ENCODE measurements at places on chromosomes 2 and 18. TPM values are rescaled to one million over a fixed set of nuclear protein-coding genes. Genes with fewer than 3 reads are reported as not detected.

DNA sequence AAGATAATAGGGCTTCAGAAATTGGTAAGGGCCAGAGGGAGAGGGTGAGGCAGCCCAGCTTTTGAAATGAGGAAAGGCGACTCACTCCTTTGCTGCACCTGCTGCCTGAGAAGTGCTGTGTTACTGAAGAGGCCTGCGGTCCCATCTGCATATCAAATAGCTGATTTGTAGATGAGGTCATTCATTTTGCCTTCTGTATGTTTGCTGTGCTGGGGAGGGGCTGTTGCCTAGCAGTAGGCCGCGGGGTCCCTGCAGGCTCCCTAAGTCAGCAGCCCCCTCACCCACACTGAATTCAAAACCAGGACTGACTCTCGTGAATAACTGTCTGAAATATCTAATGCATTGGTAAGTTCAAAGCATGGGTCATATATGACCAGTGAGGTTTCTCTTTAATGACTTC, 377.2 kb downstream of the SOX11 start:
- peak; percentile 7 for DNase-seq

The UCN gene
- total RNA-seq, result 1.2 TPM

DNA sequence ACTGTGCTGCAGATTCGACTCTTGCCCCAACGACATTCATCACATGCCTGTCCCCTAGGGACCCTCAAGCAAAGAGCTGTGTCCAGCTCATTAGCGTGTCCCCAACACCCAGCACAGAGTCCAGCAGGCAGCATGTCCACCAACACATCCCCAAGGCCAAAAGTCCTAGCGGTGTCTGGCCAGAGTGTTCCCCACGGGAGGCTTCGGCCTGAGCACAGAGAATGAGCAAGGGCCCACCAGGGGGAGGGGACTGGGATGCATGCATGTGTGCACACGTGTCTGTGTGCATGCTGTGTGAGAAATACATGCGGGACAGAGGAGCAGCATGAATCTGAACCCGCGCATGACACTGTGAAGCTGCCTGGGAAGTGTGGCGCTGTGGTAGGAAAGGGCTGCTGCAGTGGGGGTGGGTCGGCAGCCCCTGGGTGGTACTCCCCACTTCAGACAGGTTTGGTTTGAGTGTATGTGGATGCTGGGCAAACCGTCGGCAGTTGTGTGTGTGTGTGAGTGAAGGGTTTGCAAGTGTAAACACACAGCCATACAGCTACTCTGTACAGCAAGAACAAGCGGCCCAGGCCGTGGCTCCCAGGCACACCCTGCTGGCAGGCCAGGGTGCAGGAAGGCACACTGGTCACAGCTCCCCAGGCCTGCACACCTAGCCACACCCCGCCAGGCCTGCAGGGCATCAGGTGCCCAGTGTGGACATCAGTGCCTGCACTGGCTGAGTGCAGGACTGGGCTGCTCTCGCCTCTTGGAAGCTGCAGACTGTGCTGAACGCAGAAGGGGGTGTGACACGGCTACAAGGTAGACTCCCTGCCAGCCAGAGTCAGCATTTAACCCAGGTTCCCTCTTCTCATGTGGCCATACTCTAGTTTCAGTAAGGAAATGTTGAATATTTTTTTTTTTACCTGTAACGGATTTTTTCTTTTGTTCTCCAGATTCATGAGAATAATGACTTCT, 19.5 kb upstream of the HES6 start:
- no peak for DNase-seq

- no peak for DNase-seq
Observed at GRCh38 chr2:148524519-148524919, 120.0 kb upstream of the EPC2 start.

GRCh38 chr18:44686156-44686555, 5.5 kb downstream of the SETBP1 start:
- DNase-seq, result no peak

GRCh38 chr2:70532244-70532935, 21.2 kb downstream of the TGFA start:
- DNase-seq, result no peak

The C1GALT1C1L gene
- not detected for total RNA-seq

DNA sequence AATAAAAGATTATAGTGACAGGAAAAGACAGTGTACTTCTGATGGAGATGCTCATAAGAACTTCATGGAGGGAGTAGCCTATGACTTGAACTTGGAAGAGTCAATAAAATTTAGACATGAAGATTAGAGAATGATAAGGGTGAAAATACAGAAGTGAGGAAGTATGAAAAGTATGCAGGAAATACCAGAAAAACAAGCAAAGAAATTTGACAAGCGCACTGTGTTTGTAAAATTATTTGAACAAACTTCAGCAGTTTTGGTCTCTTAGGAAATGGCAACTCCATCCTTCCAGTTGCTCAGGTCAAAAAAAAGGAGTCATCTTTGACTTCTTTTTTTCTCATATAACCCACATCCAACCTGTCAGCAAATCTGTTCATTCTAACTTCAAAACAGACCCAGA, 864.0 kb upstream of the ZEB2 start:
- DNase-seq, result peak; percentile 14

- DNase-seq, result no peak
Observed at GRCh38 chr18:40060562-40060961, 1894.5 kb upstream of the PIK3C3 start.

DNA sequence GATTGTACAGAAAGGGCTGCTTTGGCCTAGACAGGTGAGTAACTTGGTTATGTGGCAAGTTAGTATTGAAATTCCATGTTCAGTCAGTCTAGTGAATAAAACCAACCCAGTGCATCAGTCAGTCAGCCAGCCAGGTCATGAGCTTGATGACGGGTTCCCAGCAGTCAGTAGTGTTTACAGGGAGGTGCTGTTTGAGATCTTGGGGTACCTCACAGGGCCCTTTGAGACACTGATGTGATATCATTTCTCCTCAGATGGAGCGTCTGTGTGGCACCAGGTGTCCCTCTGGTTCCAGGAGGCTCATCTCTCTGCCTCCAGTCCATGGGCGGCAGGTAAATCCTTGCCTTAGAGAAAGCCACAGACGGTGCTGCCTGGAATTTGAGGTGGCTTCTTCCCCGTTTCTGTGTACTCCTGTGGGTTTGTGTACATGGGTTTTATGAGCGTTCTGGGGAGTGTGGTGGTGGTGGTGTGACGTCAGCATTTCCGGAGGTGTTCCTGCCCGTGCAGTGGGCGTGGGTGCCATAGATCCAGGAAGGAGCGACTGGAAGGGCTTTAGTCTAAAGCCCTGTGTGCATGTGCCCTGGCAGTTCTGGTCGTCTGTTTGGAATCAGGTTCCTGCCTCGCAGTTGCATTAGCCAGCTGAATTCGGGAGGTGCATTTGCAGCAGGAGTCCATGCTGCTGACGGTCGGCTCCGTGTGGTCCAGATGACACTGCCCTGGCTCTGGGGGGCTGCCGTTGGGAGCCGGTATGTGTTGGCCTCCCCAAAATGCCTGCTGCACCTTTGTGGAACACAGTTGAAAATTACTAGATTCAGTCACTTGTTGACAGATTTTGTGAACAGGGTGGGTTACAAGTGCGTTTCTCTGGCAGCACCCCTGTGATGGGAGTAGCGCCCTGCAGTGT, 2.1 kb downstream of the CTDP1 start:
- DNase-seq, result no peak

The FOSL2 gene
- 50.7 TPM for total RNA-seq

- DNase-seq, result no peak
Observed at GRCh38 chr18:75880266-75880665, 452.8 kb upstream of the SMIM21 start.

The LRRC30 gene
- not detected for total RNA-seq

The TMEM163 gene
- total RNA-seq, result 0.06 TPM

GRCh38 chr2:52036024-52036423, 1004.1 kb upstream of the NRXN1 start:
- peak; percentile 4 for DNase-seq

The TRABD2A gene
- total RNA-seq, result 14.8 TPM

- no peak for DNase-seq
Observed at GRCh38 chr2:3065928-3066327, 311.7 kb downstream of the EIPR1 start.

The C2orf42 gene
- 13.5 TPM for total RNA-seq

DNA sequence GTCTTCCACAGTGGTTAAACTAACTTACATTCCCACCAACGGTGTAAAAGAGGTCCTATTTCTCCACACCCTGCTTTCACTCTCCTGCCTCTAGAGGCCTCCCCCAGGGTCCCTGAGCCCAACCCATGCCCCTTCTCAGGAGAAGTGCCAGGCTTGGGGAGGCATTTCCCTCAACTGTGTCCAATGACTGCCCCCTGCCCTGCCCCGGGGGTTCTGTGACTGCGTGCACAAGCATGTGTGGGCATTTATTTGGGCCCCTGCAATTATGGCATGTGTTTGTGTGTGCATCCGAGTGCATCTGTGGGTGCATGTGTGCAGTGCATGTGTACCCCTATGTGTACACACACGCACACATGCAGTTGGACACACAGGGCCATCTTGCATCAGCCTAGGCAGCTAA, 57.3 kb downstream of the INHBB start:
- DNase-seq, result no peak

GRCh38 chr2:233262562-233262961, 11.1 kb downstream of the ATG16L1 start:
- DNase-seq, result no peak

- DNase-seq, result peak; percentile 14
Observed at GRCh38 chr2:108855194-108855593, 68.6 kb downstream of the CCDC138 start.

The ABCG8 gene
- total RNA-seq, result not detected

The LONRF2 gene
- not detected for total RNA-seq

The WNT10A gene
- 0.06 TPM for total RNA-seq

The HMSD gene
- total RNA-seq, result not detected

The GPC1 gene
- total RNA-seq, result 118 TPM

The SOX11 gene
- 12.1 TPM for total RNA-seq
